ENCODE measurements at places on chromosomes 11 and 22. TPM values are rescaled to one million over a fixed set of nuclear protein-coding genes. Genes with fewer than 3 reads are reported as not detected.

Gene C11orf65
- polyA plus RNA-seq = 1.2 TPM

Gene TUBA8
- polyA plus RNA-seq = 27.9 TPM

DNA sequence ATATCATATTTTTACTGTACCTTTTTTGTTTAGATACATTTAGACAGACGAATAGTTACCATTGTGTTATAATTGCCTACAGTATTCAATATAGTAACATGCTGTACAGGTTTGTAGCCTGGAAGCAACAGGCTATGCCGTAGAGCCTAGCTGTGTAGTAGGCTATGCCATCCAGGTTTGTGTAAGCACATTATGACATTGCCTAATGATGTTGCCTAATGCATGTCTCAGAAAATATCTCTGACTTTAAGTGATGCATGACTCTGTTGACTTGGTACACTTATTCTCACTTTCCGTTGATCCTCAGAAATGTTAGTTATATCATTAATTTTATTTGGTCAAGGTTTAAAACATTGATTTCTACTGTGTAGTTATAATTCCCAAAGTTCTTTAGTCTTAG is 39.9 kb downstream of the OR2AT4 start:
- DNase-seq = no peak

DNA sequence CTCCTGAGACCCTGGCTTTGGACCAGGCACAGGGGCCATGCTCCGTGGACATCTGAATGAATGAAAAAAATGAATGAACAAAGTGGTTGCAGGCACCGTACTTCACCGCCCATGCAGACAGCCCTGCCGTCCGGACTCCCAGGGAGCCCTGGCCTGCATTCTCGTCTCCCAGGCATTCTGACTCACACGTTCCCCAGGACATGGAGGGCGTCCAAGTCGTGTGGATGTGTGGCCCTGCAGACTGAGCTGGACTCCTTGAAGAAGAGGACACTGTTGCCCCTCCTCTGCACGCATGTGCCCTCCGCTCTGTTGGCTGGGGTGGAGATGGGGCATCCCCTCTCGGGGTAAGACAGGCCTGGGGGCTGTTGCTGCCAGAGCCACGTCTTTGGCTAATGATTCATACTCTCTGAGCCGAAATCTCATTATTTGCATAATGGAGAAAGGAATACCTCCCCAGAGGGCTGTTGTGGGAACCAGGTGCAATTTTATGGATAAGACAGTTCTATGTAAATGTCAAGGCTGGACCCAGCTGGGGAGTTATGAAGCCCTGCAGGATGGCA is 49.7 kb downstream of the RTL6 start:
- no peak for DNase-seq

DNA sequence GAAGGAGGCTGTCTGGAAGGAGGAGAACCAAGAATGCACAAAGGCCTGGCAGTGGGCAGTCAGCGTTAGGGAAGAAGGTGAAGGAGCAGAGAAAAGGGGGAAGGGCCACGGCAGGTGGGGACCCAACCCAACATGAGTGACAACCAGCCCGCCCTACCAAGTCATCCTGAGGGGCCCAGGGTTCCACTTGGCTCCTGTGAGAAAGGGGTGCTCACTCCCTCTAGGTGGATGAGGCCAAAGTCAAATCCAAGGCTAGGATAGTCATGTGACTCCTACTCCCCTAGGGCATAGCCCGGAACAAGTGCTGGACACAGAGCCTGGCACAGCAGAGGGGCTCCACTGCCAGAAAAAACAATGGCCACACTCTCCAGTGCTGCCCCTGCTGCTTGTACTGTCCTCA is 2.2 kb upstream of the DGCR2 start:
- no peak for DNase-seq

GRCh38 chr11:30196400-30197206 is 34.2 kb upstream of the FSHB start:
- DNase-seq = no peak
